ENCODE measurements at places on chromosomes 7 and 10. TPM values are rescaled to one million over a fixed set of nuclear protein-coding genes. Genes with fewer than 3 reads are reported as not detected.

DNA sequence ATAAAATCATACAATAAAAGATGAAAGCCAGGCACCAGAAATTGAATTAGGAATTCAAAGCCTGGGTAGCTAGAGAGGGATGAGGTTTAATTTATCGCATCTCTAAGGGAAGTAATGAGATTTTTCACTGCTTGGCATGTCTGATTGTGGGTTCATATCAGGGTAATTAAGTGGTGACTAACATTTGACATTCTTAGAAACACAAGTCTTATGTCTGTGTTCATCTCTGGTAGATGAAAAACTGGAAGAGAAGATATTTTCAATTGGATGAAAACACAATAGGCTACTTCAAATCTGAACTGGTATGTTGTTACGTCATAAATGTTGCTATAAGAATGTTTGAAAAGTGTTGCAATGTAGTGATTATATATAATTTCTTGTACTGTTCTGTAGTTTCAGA lies 36.8 kb upstream of the ARMS2 start:
- no peak for DNase-seq

GRCh38 chr10:132360766-132361447 lies 28.9 kb downstream of the LRRC27 start:
- no peak for DNase-seq

The CHAT gene
- 0.62 TPM for total RNA-seq

The CHCHD1 gene
- 37.1 TPM for total RNA-seq

The ATP6V1F gene
- 157 TPM for total RNA-seq
